ENCODE measurements at places on chromosomes 2 and 18.

DNA sequence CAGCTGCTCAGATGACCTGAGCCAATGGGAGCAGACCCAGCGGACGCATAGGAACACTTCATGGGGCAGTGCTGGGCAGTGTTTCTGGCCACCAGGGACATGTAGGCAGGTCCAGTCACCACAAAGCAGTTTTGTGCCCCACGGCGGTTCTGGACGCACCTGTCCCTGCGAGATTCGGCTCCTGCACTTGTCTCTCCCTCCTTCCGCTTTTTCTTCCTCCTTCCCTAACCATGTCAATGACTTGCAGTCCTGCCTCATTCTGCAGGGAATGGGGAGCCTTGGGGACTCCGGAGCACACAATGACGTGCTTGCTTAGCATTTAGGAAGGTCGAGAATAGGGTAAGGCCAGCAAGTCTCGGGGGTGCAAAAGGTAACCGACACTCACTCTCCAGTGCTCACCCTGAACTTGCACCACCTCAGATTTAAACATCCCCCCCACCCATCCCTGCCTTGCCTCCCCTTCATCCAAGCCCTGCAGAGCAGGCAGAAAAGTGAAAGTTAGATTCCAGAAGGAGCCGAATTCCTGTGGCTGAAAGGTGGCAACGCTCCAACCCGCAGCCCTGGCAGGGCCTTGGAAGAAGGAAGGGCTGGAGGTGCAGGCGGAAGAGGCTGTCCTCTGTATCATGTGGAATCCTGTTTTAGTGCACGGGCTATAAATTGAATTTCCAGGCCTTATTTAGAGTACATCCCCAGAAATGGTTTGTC lies 40.5 kb upstream of the ATG16L1 start:
- DNase-seq = peak; percentile 62

DNA sequence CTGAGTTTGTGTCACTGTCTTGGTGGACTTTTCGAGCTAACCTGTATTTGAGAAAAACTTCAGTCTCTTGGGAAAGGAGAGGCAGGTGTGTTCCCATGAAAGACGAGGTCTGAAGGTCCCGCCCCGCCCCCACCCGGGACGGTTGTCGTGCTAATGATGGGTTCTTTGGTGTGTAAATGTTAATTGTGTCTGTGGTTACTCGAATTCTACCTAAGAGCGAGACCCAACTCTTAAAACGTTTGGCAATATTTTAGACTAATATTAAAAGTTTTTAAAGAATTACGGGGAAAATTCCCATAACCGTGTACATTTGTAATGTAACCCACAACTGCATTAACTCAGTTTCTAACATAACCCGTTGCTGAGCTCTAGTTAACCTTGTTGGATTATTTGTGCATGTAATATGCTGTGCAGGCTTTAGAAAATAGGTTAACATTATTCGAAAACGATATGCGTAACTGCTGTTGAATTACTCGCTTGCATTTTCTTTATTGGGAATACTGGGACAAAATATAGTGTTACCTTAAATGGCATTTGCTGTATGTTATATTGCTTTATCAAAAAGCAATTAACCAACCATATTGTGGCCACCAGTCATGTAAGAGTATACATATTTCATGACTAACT lies 833 bp downstream of the EPB41L5 start:
- DNase-seq = no peak

DNA sequence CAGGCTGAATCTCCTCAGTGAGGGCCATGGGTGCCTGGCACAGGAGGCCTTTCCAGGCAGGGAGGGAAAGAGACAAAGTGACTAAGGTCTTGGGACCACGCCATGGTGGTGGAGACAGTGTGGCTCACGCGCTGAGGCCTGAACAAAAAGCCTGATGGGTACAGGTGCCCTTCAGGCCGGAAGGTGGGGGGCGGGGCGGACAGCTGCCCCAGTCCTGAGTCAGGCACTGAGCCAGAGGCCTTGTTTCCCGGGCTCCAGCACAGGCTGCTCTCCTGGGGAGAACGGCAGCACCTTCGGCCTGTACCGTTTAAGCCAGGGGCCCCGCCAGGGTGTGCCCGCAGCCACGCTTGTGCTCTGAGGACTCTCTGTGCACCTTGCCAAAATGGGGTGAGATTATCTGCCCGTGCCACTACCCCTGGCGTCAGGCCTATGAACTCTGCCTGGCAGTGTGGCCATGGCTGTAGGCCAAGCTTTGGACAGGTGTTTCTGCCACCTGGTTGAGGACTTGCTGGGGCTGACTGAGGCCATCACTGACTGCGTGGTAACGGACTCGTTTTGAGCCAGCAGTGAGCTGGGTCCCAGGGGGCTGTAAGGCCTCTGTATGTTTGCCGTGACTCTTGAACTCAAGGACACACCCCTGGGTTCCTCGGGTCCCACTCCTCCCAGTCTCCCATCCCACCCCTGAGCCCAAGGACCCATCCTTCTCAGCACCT lies 31.7 kb upstream of the DNMT3A start:
- no peak for DNase-seq

GRCh38 chr18:21109936-21110712 lies 1.5 kb downstream of the ROCK1 start:
- DNase-seq = no peak

DNA sequence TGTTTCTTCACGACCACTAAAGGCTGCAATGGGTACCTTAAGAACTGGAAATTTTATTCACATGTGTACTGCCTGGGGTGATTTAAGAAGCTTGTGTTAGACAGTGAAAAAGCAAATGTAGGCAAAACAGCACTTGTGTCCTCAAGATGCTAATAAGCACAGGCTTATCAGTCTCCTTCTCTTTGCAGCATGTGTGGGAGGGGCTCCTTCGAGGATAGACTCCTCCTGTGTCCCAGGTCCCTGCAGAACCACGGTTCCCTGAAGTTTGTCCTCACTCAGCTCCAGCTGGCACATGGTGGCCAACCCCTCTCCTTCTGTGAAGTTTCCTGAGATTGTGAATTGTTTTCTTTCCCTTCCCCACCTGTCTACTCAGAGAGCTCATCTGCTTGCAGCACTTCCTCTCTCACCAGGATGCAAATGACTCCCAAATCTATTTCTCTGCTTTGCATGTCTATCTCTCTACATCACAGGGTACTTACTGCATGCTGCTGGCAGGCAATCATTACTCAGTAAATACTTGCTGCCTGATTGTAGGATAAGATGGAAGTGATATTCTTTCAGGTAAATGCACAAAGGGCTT lies 589.6 kb upstream of the KLHL29 start:
- no peak for DNase-seq

DNA sequence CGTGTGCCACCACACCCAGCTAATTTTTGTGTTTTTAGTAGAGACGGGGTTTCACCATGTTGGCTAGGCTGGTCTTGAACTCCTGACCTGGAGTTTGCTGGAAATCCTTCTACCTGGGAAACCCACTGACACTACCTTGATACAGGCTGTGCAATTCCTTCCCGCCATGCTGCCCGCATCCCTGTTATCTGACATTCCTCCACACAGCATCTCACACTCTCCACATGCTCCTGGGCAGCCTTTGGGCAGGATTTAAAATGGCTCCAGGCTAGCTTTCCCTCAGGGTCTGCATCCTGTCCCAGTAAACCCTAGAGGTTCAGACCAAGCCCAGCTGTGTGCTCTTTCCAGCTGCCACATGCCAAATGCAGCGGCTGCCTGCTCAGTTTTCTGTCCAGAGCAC lies 319.5 kb upstream of the CXCR4 start:
- no peak for DNase-seq

- DNase-seq = no peak
These were observed 755 bp upstream of the ATP9B start for GRCh38 chr18:79068341-79068936.

GRCh38 chr2:64414736-64415435 lies 39.1 kb upstream of the LGALSL start:
- no peak for DNase-seq

DNA sequence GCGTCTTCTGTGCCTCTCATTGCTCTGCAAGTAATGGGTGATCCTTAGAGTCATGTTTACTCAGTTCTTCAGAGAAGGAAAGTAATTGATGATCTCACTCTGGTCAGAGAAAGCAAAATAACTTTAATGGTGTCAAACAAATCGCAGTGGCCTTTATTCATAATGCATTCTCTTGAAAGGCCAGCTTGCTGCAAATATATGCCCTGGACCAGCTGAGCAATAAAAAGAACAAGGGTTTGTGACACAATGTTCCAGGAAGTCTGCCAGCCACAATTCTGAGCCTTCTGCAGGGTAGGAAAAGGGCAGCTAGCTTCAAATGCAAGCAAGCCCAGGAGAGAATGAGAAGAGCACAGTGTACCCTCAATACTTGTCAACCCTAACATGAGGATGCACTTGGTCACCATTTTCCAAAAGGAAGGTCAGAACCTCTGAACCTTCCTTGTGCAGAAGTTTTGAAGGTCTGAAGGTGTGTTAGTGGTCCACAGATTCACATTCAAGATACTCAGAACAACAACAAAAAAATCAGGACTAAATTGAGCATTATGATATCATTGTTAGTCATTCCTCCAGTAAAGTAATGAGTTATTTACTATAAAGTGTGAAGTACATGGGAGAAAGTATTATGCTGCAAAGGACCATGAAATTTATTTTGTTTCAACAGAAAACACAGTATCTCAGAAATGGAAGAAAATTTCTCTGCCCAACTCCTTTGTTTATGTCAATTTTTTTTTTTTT lies 355.6 kb downstream of the PAX3 start:
- peak; percentile 11 for DNase-seq

GRCh38 chr2:109125593-109126500 lies 3.2 kb upstream of the SH3RF3 start:
- DNase-seq = peak; percentile 94

GRCh38 chr2:222965555-222965954 lies 86.4 kb upstream of the KCNE4 start:
- no peak for DNase-seq

GRCh38 chr2:62055724-62056336 lies 140.1 kb upstream of the B3GNT2 start:
- no peak for DNase-seq

DNA sequence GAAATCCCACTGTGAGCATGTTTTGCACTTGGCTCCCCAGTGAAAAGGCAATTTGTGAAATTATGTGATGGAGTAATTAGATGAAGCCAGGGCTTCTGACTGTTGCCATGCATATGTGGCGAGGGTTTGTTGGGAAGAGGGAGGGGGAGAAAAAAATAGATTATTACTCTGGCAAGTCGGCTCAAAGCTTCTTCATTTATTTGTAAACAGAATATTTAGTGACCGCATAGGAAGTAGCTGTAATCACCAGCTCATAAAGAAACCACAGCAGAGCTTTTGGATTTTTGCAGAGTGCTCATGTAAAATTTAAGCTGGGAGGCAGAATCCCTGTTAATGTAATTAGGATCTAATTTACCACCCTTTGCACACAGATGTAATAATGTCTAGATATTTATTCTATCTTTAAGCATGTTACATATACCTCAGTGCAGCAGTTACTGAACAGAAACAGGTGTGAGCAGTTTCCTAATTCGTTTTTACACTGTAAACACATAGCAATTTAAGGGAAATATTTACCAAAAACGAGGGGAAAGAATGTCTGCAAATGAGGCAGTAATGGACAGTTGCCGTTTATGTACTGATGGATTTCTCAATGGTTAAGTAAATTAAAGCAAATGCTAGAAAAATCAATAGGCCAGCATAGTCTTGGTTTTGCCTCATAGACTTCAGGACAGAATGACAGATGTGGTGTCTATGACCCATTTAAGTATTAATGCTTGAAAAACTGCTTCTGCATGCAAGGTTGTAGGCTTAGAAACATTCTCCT lies 87.9 kb downstream of the MEIS1 start:
- no peak for DNase-seq

GRCh38 chr2:118638453-118638852 lies 209.0 kb downstream of the EN1 start:
- no peak for DNase-seq
